COLO829 (cell line): ENCODE measurements at places on chromosomes 5 and 9.

GRCh38 chr5:128649192-128649591, 111.1 kb upstream of the FBN2 start:
- no peak for DNase-seq

GRCh38 chr9:28774433-28775235, 1201.4 kb upstream of the C9orf72 start:
- DNase-seq = peak; percentile 13

GRCh38 chr5:62385816-62386400, 17.8 kb downstream of the DIMT1 start:
- no peak for DNase-seq

DNA sequence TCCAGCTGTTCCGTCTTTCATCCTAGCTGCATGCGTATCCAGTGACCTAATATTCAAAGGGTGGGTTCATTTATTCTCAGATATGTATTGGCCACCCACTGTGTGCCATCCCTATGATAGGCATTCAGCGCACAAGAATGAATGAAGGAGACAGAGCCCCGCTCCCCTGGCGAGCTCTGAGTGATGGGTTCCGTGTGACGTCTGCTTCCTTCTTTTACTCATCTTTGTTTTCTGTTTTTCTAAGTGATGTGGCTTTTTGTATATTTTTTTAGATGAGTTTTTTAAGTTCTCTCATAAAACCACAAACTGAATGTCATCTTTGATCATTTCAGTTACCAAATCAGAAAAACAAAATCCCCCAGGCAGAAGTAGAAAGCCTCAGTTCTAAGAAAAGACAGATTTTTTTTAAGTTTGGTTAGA, 168.3 kb upstream of the OTULINL start:
- DNase-seq = no peak
